AG08395 (cell line): ENCODE measurements at places on chromosomes 6 and 20.
A peak's percentile ranks its signal among the peaks of the same experiment; 100 is the strongest.

DNA sequence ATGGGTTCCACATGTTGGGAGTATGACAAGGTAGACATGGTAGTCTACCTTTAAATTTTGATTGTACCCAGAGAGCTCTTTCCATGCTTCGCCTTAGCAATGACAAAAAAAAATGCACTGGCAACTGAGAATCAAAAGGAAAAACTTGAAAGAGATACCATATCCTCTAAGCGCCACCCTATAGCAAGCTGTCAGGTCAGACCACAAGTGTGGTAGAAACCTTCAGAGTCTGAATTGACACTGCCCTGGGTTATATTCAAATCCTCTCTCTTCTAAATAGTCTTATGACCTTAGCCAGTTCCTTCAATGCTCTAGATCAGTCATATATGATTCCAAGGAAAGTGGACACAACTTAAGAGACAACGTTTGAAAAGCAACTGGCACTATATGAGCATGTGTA lies 45.6 kb upstream of the SMLR1 start:
- DNase-seq: no peak

DNA sequence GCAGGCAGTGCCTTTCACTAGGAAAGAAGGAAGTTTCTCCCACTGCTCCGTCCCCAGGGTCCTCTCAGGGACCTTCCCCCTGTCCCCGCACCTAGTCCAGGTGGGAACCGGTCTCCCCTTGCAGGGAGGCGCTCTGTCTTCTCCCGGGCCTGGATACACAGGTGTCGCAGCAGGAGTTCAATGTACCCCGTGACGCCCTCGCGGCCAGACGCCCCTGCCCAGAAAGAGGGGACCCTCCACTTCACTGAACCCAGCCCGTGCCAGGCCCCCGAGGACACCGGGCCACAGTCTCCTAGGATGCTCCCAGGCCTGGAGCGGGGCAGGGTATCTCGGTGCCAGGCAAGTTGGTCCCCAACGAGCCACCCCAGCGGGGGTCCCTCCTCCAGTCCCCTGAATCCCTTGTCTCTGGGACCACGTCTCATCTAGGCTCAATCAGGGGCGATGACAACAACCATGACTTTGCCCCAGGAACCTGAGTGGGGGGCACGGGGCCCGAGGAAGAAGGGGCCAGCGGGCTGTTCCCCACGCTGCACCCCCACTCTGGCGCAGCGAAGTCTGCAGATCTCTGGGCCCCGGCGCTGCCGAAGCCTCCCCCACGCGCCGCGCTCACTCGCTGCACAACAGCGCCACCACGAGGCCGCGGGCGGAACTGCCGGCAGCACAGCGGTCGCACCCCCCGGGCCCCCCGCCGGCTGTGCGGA lies 103.0 kb downstream of the EDN3 start:
- peak; percentile 60 for DNase-seq

DNA sequence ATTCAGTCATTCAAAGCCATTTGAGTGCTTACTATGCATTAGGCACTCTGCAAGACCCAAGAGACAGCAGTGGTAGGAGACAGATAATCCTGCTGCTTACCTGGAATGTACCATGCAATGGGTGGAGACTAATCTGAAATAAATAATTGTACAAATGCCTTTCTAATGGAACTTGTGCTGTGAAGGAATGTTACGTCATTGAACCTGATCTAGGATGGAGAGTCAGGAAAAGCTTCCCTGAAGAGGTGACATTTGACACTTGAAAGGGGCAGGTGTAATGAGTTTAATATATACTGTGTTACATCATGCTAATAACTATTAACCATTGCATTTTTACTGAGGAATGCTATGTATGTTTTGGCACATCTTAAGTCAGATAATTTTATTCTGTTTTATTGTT lies 491.0 kb upstream of the FLRT3 start:
- DNase-seq: no peak

DNA sequence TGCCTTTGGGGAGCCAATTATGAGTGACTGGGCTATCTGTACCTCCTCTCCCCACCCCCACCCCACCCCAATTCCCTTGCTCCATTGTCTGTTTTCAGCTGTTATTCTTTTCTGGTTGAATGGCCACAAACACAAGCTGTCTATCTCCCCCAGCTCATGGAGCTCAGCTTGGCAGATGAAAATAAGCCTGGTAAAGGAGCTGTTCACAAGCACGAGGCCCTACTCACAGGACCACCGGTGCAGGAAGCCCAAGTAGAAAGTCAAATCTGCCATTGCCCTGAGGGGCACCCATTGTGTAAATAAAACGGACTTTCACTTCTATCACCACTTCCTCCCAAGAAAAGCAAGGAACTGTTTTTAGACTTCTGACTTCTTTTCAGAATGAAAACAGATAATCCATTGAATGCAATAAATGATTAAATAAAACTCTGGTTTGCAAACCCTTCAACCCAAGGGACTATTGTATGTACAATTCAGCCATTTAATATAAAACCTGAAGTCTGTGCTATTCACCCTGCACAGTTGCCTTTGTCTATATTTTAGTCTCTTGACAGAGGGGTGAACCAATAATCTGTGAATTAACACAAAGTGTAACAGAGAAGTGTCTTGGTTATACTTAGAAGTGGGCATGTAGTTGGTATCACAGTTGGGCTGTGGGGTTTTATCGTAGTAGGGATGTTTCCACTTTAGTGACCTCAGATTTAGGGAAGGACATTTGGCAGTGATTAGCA lies 27.7 kb downstream of the RIPOR2 start:
- no peak for DNase-seq

- DNase-seq: peak; percentile 39
Observed at GRCh38 chr6:168877821-168878282, 375.8 kb downstream of the THBS2 start.

GRCh38 chr6:87661503-87661902 lies 40.5 kb downstream of the AKIRIN2 start:
- DNase-seq: peak; percentile 6

GRCh38 chr20:57106030-57106682 lies 160.3 kb downstream of the BMP7 start:
- no peak for DNase-seq

DNA sequence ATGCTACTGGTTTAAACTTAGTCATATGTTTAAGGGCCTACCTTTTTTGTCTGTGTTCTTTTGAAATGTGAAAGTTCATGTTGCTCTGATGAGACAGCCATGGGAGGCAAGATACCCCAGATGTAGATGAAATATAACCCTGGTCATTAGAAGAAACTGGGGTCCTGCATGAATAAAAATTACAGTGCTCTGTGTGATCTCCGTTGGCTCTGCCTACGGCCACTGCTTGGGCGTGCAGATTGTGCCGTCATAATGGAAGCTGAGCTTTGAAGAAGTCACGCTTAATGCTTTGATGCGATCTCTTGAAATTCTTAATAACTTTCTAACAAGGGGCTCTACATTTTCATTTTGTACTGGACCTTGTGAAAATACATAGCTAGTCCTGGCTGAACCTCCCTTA lies at the start of gene TAAR2:
TSS of gene TAAR2 (minus strand) at position 101 of the 400 bp plus-strand sequence. CDS start at position 101, 0 bp downstream.
- no peak for DNase-seq

- no peak for DNase-seq
Observed at GRCh38 chr6:12439296-12439695, 149.1 kb downstream of the EDN1 start.

DNA sequence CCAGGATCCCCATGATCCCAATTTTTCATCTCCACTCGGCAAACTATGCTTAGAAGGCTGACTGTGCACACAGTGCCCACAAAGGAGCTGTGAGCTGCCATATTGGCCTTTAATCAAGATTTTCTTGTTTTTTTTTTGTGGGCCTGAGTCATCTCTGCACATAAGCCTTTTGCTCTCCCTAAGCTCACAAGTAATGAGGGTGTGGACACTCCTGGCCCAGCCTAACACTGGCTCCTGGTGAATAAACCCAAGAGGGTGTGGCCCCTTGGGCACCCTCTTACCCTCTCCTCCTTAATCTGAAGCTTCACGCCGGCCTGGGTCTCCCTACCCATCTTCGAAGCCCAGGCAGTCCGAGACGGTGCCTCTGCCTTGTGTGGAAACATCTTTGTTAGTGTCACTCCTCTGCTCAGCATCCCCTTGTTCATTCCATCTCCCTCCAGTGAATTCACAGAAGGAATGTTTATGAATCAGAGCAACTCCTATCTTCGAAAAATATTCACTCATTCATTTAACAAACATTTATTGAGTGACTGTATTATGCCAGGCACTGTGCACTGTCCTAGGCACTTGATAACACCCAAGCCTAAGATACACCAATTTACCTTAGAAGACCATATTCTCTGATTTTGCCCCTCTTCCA lies 22.2 kb upstream of the MRPS10 start:
- peak; percentile 71 for DNase-seq

DNA sequence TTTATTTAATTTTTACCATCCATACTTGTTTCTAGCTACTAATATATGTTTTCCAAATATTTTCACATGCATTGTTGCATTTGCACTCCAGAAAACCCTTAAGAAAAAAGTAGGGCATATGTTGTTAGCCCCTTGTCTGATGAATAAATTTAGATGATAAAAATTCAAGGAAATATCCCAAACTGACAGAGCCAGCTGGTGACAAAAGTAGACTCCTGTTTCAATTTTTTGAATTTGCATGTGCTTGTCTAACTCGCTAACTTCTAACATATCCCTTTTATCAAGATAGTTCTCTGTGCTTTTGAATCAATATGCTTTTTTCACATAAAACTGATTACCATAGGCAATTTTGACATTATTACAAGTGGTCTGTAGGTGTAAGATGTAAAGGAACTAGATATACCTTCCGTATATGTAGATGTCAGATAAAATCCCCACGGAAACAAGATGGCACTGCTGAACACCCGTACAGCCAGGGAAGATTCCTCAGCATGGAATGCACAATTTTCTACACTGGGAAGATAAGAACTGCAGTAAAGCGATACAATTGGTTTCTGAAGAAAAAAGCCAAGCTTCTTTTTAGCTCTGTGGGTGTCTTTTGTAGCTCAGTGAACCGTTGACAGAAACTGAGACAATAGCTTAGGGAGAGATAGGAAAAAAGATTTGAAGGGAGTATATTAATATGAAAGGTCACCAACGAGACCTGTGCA lies 437.6 kb upstream of the RNF217 start:
- DNase-seq: no peak

GRCh38 chr6:18118330-18118729 lies 4.1 kb downstream of the NHLRC1 start:
- DNase-seq: peak; percentile 37

GRCh38 chr6:119137194-119138072 lies 59.0 kb upstream of the FAM184A start:
- peak; percentile 27 for DNase-seq

DNA sequence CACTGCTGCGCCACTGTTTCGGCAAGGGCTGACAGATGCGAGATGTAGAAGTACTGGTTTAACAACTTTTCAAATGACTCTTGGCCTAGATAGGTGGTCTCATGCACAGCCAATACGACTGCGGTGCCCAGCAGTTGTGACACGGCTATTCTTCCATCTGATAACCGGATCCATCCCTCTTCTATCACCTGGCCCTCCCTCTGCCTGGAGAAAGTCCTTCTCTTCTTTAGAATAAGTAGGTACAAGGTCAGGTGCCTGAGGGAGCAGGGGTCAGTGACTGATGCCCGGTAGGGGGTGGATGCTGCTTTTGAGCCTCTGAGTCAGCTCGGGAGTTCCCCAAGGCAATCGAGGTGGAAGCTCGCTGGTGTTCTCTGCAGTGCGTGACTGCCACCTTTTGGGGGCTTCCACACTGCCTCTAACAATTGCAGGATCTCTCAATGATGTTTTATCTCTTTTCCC lies 166.8 kb upstream of the GRIK2 start:
- no peak for DNase-seq

DNA sequence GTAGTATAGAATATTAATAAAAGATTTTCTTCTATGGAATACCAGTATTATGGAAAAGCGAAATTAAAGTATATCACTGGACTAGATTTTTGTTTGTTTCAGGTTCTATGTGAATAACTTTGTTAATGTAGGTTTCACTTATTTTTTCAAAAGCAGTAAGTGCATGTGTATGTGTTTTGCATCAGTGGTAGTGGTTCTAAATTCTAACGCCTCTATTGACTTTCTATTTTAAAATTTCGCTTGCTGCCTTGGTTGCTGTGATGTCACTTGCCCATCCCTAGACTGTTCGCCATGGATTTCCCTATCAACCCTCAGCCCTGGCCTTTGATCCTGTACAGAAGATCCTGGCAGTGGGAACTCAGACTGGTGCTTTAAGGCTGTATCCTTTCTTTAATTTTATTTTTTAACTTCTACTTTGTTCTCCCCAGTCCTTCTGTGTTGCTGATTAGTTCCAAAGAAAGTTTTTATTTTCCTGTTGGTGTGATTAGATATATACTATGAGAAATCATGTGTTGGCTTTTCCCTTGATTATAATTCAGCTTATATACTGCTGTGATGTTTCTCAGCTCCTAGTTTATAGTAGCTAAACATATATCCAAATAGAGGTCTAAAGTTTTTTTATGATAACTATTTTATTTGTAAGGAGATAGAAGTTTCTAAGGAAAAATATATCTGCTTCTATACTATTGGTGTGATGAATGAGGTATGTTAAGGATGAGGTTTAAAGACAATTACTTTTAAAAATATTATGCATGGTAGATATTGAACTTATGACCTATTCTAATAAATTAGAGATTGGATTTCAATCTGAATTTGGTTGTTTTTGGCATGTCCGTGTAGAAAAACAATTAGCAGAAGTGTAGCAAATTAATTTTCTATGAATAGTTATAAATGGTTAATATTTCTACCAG lies 1.7 kb downstream of the STXBP5 start:
- DNase-seq: peak; percentile 8

- peak; percentile 20 for DNase-seq
Observed at GRCh38 chr20:5843054-5843592, 92.9 kb downstream of the SHLD1 start.

GRCh38 chr6:2970753-2971419 lies 481 bp downstream of the SERPINB6 start:
- DNase-seq: peak; percentile 58

DNA sequence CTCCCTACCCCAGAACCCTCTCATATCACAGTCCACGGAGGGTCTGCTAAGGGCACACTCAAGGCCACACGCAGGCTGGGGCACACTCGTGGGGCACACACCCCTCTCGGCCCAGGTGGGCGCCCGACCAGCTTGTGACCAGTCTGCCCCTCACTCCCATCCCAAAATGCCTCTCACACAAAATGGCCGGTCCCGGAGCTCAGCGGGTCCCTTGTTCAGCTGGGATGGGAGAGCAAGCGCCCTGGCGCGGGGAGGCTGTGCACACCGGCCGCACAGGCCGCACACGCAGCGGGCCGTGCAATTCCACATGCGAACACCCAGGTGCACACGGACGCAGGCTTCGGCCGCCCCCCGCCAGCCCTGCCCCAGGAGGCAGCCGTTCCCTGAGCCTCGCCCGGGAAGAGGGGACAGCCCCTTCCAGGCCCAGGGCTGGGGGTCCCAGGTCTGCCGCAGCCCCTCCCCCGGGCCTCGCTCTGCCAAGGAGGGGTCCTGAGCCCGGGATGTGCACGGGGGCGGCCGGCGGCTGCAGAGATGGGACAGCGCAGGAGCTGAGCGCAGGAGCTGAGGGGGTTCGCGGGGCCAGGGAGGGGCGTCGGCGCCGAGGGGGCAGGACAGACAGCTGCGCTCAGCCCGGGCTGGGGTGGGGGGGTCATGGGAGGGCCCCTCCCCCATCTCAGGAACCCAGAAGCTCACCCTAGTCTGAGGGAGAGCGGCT lies 1.3 kb downstream of the KCNQ2 start:
- DNase-seq: no peak

- DNase-seq: no peak
Observed at GRCh38 chr6:104019075-104019753, 840.5 kb downstream of the HACE1 start.
